ENCODE measurements at places on chromosomes 6 and 20.

DNA sequence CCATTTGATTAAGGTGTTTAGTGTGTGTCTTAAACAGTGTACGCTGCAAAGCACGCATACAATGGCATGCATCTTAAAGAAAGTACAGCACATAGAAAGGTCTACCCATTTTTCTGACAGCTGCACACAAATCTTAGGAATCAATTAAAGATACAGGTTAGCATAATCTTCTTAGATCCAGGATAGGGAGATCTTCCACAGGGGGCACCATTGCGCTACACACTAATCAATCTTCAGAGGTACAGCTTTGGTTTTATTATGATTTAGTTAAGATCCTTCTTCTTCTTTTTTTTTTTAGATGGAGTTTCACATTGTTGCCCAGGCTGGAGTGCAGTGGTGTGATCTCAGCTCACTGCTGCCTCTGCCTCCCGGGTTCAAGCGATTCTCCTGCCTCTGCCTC is 63.7 kb upstream of the BEND3 start:
- DNase-seq: no peak

- no peak for DNase-seq
Observed at GRCh38 chr20:49768204-49769047, 44.2 kb upstream of the SLC9A8 start.

GRCh38 chr20:2750491-2751251 is 49.8 kb downstream of the CPXM1 start:
- DNase-seq: no peak

DNA sequence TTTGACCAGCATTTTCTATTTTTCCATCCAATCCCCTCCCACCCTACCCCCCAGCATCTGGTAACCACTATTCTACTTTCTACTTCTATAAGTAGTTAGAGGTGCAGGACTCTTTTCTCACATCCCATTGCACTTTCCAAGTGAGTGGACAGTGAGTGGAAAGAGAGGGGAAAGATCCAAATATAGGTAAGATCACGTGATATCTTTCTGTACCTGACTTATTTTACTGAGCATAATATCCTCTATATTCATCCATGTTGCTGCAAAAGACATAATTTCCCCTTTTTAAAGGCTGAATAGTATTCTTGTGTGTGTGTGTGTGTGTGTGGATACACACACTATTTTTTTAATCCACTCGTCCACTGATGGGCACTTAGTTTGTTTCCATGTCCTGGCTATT is 18.1 kb downstream of the RBM24 start:
- no peak for DNase-seq

DNA sequence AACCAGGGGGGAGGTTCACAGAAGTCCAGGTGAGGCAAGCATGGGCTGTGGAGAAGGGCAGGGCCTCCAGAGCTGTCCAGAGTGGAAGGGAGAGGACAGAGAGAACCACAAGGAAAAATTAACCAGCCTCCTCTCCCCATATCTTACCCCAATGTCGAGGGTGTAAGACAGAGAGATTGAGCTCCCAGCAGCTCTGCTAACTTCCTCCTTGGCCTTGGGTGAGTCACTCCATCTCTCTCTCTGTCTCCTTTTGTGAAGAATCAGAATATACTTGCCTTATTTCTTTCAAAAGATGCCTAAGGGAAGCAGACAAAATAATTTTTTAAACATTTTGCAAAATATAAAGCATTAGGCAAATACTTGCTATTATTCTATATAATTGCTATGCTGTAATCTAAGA is 58.3 kb upstream of the IYD start:
- DNase-seq: no peak

DNA sequence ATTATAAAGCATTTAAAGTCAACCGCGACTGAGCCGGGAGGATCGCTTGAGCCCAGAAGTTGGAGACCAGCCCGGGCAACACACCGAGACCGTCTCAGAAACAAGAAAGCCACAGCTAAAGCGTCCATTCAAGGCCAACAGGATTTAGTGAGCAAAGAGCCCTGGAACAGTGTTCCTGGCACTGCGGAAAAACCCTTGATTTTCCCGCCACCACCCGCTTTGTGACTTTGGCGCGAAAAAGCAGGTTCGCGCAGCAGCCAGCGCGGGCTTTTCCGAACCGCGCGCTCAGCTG is 669 bp downstream of the PCNA start:
- DNase-seq: no peak

DNA sequence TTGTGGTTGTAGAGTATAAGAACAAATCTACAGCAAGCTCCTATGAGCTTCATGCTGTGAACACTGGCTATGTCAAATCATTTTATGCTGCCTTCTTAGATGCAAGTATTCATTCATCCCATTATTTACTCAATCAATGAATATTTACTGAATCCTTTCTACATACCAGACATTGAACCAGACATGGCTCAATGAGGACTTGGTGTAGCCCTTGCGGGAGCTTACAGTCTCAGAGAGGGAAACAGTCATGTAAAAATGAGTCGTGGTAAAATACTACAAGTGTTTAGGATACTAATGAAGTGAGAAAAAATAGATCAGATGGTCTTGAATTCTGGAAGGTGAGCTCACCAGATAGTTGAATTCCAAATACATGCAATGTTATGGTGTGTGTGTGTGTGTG is 44.8 kb upstream of the ENPP1 start:
- DNase-seq: no peak

GRCh38 chr6:142833798-142834197 is 111.2 kb downstream of the HIVEP2 start:
- no peak for DNase-seq

- no peak for DNase-seq
Observed at GRCh38 chr6:26432627-26433201, 7.6 kb upstream of the BTN3A3 start.
